ENCODE measurements at places on chromosomes 7 and 10.
A peak's percentile ranks its signal among the peaks of the same experiment; 100 is the strongest.

GRCh38 chr7:96708872-96709271 is 774 bp downstream of the SEM1 start:
- no peak for DNase-seq

DNA sequence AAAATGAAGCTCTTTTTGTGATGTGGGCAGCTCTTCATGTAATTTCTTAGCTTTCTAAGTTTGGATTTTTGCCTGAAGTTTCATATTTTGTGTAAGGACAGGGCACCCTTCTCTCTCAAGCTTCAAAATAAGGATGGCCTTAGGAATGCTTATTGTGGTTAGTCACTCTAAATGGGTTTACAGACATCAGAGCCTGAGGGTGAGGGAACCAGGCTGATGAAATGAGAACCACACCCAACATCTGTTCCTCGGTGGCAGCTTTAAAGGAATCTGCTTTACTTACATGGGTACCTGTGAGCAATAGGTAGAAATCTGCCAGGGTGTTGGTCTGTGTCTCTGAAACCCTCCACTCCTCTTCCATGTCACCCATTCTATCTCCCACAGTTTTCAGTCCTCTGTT is 174.3 kb downstream of the EMX2 start:
- no peak for DNase-seq

- DNase-seq = peak; percentile 1
These were observed 124.4 kb downstream of the ADARB2 start for GRCh38 chr10:1612908-1613307.

GRCh38 chr7:1931951-1932270 is 261.8 kb downstream of the ELFN1 start:
- DNase-seq = no peak

DNA sequence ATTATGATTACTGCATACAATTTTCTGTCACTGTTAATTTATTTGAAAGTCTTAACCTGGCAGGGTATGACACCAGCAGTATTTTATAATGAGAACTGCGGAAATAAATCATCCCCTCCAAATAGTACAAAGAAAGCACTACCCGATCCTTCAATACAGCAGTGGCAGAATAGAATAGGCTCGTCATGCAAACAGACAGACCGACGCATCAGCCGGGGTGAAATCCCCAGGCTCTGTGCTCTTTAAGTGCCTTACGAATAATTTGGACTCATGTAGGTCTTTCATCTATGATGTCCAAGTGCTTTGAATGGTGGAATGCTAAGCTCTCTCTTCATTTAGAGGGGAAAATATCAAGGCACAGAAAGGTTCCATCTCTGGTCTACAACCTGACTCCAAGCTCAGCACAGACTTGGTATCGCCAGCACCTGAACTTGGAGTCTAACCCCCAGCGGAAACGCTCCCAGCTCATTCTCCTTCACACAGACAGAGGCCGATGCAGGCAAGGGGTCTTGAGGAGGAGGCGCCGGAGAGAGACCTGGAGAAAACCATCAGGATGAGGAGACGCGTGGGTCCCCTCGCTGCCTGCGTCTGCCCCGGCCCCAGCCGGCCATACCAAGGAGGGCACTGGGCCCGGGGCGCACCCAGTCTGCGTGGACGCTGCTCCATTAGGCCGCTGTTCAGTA is 568.1 kb upstream of the MKI67 start:
- no peak for DNase-seq

- DNase-seq = no peak
These were observed 384.4 kb upstream of the AUTS2 start for GRCh38 chr7:69213878-69214277.

DNA sequence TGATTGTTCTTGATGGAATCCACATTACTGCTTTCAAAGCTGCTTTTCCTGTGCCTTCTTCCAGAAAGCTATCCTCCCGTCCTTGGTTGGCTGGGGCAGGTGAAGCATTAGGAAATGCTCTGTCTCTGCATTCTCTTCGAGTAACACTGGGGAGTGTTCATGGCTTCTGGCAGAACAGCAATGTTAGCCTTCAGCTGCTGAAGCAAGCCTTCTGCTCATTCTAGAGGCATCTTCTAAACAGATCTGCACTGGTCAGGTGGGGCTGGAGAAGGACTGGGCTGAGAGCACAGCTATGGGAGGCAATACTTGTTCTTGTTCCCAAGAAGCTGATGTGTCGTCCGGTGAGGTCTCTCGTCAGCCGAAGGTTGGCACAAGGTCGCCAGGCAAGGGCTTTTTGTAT is 80.6 kb downstream of the MGMT start:
- no peak for DNase-seq

- DNase-seq = no peak
These were observed 100.5 kb downstream of the GLCCI1 start for GRCh38 chr7:8068892-8069686.

- DNase-seq = no peak
These were observed 101.1 kb downstream of the TPST1 start for GRCh38 chr7:66306243-66306642.

DNA sequence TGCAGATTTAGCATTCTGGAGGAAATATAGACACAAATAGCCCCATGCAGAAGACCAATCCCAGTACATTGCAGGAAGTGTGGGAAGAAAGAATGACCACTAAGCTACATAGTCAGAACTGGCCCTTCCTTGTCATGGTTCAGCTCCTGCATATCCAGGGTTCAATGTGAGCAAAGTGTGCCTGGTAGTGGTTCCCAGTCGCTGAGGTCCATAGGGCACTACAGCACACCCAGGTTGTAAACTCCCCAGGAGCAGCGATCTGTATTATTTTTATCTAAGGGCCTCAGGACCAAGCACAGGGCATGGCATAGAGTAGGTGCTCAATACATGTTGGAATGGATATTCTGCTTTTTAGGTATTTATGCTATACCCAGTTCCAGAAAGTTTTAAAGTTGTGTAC is 114.4 kb downstream of the RTKN2 start:
- DNase-seq = no peak

GRCh38 chr7:74280985-74281384 is 8.2 kb upstream of the CLIP2 start:
- no peak for DNase-seq

GRCh38 chr7:127550247-127550646 is 35.1 kb downstream of the GCC1 start:
- no peak for DNase-seq

DNA sequence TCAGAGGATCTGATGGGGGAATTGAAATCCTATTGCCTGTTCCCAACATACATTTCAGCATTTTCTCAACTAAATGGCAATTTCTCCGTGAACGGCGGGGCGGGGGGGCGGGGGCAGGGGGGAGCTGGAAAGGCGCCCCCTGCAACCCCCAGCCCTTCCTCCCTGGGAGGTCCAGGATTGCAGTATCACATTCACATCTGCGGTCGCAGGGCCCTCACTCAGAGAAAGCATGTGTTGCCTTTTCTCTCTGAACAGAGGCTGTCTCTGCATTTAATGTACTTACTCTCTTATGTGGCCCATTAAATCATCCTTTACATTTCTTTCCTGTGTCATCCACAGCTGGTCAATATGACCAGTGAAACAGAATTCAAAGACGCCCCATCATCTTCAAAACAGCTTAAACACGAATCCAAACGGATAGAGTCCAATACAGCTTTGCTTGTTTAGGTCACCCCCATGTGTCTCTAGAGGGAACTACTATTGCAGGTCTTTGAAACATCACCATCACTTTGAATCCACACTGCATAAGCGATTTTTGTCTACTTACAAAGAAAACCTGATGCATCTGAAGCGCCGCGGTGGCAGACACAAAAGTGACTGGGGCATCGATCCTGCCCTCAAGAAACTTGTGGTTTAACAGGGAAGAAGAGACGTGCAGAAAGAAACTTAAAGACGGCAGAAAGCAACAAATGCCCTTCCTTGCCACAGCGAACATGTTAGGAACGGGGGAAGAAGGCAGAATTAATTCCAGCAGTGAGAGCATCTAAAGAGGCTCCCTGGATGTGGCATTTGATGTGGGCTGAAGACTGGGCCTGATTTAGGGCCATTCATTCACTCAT is 17.0 kb upstream of the ECHDC3 start:
- DNase-seq = no peak

DNA sequence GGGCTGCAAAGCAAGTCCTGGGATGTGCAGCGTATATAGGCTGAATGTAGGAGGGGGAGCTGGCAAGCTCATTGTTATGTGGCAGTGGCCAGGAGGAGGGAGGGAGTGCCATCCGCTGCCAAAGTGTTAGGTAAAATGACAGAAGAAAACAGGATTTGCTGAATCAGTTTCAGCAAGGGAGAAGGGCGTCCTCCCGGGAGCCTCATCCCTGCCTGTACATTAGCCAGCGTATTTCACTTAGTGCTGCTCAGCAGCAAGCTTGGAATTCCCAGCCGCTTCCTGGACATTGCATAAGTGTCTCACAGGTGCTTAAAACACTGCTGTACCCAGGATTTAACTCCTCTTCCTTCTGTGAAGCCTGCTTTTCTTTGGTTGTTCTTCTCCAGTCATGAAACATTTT is 2.5 kb downstream of the NIPSNAP2 start:
- no peak for DNase-seq

- DNase-seq = no peak
These were observed 9.4 kb downstream of the IFRD1 start for GRCh38 chr7:112459645-112460044.

DNA sequence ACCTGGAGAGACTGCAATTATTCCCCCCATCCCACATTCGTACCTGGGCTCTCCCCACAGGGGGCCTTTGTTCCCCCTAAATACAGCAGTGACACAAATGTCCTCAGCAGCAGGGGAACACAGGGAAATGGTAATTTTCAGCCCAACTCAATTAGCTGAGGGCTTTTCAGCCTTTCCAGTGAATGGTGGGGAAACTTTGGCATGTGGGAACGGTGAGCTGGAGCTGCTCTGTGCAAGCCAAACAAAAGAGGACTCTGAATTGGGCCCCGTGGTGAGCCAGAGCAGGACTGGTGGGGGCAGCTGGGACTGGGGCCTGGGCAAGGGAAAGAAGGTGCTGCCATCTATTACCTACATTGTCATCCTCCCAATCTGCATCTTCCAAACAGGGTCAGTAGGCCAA is 51.0 kb downstream of the FBXW4 start:
- DNase-seq = no peak

DNA sequence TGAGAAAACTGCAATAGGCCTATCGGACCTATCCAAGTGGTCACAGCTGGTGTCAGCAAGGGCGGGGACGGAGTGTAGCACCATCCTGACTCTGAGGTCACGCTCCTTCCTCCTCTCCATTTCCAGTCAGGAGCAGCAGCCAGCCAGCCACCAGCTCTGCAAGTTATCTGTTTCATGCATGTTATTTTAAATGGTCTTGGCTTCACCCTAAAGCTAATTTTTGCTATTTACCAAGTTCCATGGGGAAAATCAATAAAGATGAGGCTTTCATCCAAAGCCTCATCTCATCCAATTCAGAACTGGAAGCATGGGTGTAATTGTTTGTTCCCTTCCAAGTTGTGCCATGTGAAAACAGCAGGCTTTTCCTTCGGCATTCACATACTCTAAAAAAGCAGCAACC is 49.3 kb downstream of the ICA1 start:
- DNase-seq = no peak

- DNase-seq = no peak
These were observed 244.1 kb upstream of the SEMA3C start for GRCh38 chr7:81162771-81163525.

GRCh38 chr10:124007102-124007772 is 86.2 kb downstream of the CHST15 start:
- no peak for DNase-seq

GRCh38 chr7:129169171-129169671 is 19.2 kb upstream of the SMO start:
- no peak for DNase-seq

DNA sequence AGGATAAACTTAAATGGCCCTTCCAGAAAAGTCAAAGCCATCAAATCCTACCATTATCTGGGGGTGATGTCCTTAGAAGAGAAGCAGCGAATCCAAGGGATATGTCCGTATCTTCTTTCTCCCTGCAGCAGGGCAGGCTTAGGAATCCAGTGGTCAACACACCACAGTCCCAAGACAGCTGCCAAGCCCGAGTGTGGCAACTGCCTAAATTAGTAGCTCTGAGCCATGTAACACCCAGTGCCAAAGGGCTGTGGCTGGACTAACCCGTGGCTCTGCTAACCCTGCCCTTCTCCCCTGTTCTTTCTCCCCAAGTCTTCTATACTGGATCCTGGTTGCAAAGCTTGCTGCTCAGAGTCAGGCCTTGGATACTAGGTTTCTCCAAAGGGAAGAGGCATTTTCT is 74.8 kb downstream of the CDK1 start:
- no peak for DNase-seq

GRCh38 chr10:122648599-122649428 is 50.8 kb downstream of the C10orf120 start:
- DNase-seq = no peak

DNA sequence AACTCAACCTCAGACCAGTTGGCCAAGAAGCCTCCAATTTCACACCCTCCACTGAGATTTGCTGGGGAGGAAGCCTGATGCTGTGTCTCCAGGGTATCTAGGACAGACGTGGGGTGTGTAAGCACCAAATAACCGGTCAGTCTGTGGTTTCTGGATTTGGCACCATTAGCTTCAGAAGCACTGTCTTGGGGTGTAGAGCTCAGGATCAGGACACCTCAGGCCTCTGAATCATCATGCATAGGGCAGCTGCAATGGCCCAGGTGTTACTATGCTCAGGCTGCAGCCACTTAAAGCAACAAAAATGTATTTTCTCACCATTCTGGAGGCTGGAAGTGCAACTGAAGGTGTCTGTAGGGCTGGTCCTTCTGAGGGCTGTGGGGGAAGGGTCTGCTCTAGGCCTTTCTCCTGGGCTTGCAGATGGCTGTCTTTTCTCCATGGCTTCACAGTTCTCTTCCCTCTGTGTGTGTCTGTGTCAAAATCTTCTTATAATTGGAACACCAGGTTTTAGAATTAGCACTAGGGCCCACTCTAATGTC is 73.4 kb upstream of the SEPHS1 start:
- DNase-seq = no peak

DNA sequence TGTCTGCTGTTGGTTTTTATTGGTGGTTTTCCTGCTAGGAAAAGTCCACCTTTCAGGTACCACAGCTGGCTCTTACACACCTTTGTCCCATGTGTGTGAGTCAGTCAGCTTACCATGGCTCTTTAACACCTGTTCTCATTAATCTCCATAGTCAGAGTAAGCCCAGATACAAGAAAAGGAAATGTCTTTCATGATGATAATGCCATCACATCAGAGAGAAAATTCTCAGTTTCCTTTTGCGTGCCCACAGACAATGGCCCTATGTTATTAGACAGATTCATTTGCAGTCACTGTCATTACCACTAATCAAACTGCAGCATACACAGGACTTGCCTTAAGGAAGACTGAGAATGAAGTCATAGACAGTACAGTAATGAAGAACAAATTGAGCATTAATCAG is 1583.6 kb upstream of the LRRTM3 start:
- no peak for DNase-seq

GRCh38 chr10:753530-753929 is 64.1 kb upstream of the DIP2C start:
- peak; percentile 9 for DNase-seq

- no peak for DNase-seq
These were observed 1.6 kb downstream of the PDGFA start for GRCh38 chr7:517774-518629.

Data from KG1 (cell line).